ENCODE measurements at places on chromosomes 4 and X.

GRCh38 chr4:127400731-127401346 lies 231.9 kb upstream of the INTU start:
- H3K27me3 ChIP-seq, result no peaks in the 10 kb centered on the region
- no peak overlapping the region for H3K27ac ChIP-seq
- no peaks in the 10 kb centered on the region for H3K4me1 ChIP-seq
- peak; percentile 80 for DNase-seq
- no peak overlapping the region for H3K4me3 ChIP-seq

- H3K4me1 ChIP-seq, result no peaks in the 10 kb centered on the region
- H3K27ac ChIP-seq, result no peak overlapping the region
- no peak overlapping the region for H3K4me3 ChIP-seq
- no peaks in the 10 kb centered on the region for H3K27me3 ChIP-seq
- peaks cover 6% of the 10 kb centered on the region for H3K36me3 ChIP-seq
Measured at GRCh38 chr4:174611792-174612191, 89.5 kb upstream of the HPGD start.

GRCh38 chr4:143336781-143337599 lies at the start of gene GAB1:
TSS of gene GAB1 (plus strand) at chr4:143336876. CDS start at chr4:143337189, 313 bp downstream.
- H3K36me3 ChIP-seq, result no peaks in the 10 kb centered on the region
- peak; percentile 72 for DNase-seq
- H3K27ac ChIP-seq, result peak within 1 kb of the TSS; percentile 97
- peaks cover 15% of the 10 kb centered on the region for H3K4me1 ChIP-seq
- H3K4me3 ChIP-seq, result peak within 1 kb of the TSS; percentile 100

- no peaks in the 10 kb centered on the region for H3K36me3 ChIP-seq
- H3K4me3 ChIP-seq, result no peak overlapping the region
- no peak overlapping the region for H3K27ac ChIP-seq
- no peaks in the 10 kb centered on the region for H3K27me3 ChIP-seq
- no peak for DNase-seq
- no peaks in the 10 kb centered on the region for H3K4me1 ChIP-seq
Measured at GRCh38 chrX:97705936-97706335, 822.2 kb downstream of the RPA4 start.

GRCh38 chrX:154321594-154321993 lies 26.0 kb downstream of the TKTL1 start:
- H3K4me1 ChIP-seq, result peaks cover 4% of the 10 kb centered on the region
- no peak overlapping the region for H3K4me3 ChIP-seq
- H3K36me3 ChIP-seq, result no peaks in the 10 kb centered on the region
- peaks cover 3% of the 10 kb centered on the region for H3K27me3 ChIP-seq
- DNase-seq, result no peak

DNA sequence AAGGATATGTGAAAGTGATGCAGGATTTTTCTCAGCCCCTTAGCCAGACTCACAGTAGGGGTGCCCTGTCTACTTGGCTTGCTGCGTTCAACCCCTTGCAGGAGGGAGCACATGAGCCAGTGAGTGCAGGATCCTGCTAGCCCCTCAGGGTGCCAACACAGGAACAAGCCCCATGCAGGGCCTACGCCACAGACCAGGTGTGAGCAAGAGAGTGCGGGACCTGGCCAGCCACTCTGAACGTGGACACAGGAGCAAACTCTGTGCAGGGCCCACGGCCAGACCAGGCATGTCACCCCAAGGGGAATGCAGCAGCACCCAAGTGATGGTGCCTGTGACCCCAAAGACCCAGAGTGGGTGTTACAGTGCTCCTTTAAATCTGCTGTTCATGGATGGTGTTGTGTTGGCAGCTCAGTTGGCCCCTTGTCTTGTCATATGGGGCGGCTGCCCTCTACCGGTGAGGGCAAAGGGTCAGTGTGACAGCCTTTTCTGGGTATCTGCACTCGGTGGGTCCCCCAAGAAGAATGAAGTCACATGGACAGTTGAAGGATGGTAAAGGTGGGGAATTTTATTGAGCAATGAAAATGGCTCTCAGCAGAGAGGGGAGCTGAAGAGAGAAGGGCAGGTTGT lies 188.4 kb upstream of the MAOA start:
- no peak overlapping the region for H3K27ac ChIP-seq
- no peak overlapping the region for H3K4me3 ChIP-seq
- DNase-seq, result no peak
- H3K27me3 ChIP-seq, result peaks cover 1% of the 10 kb centered on the region
- no peaks in the 10 kb centered on the region for H3K36me3 ChIP-seq
- no peaks in the 10 kb centered on the region for H3K4me1 ChIP-seq

- H3K36me3 ChIP-seq, result no peaks in the 10 kb centered on the region
- no peak for DNase-seq
- no peaks in the 10 kb centered on the region for H3K27me3 ChIP-seq
- no peak overlapping the region for H3K27ac ChIP-seq
- H3K4me1 ChIP-seq, result peaks cover 6% of the 10 kb centered on the region
Measured at GRCh38 chr4:108118505-108118904, 50.2 kb downstream of the LEF1 start.

DNA sequence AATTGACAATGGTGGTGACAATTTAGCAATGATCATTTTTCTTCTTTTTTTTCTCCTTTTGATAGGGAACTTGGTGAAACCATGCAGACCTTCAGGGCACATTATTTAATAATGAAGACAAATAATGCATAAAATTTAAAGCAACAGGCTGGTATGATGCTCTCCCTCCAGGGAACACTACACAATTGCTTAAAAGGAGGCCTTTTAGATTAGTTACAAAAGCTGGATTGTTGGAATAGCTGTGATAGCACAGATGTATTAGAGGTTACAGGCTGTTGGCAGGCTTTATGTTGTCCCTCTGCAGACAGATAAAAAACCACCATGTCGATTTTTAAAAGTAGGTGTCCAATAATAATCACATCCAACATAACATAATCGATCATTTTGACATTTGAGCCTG lies 307.0 kb downstream of the ADGRL3 start:
- peaks cover 19% of the 10 kb centered on the region for H3K4me1 ChIP-seq
- no peak overlapping the region for H3K4me3 ChIP-seq
- peak overlapping the region; percentile 65 for H3K27ac ChIP-seq
- H3K36me3 ChIP-seq, result peaks cover 5% of the 10 kb centered on the region
- DNase-seq, result no peak
- no peaks in the 10 kb centered on the region for H3K27me3 ChIP-seq

- peak overlapping the region; percentile 74 for H3K4me3 ChIP-seq
- H3K27ac ChIP-seq, result no peak overlapping the region
Measured at GRCh38 chrX:153828723-153829548, 1.4 kb downstream of the PDZD4 start.

DNA sequence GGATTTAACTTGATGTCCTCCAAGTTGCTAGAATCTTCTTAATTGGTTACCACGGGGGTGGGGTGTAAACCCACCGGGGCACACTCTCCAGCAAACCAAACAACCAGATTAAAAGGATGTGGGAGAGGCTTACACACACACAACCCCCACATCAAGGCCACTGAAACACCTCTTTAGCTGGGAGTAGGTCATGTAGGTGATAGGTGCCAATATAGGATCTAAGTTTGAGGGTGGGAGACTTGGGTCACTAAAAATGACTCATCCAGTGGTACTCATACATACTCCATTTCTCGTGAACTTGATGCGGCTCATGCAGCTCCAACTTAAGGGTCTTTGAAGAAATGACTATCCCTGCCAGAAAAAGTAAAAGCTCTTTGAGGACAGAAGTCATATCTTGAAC lies 20.5 kb upstream of the CD40LG start:
- no peak overlapping the region for H3K27ac ChIP-seq
- peaks cover 2% of the 10 kb centered on the region for H3K4me1 ChIP-seq
- no peak for DNase-seq
- no peaks in the 10 kb centered on the region for H3K27me3 ChIP-seq
- H3K4me3 ChIP-seq, result no peak overlapping the region

- H3K4me3 ChIP-seq, result no peak overlapping the region
- H3K27me3 ChIP-seq, result no peaks in the 10 kb centered on the region
- no peak overlapping the region for H3K27ac ChIP-seq
- DNase-seq, result no peak
- H3K36me3 ChIP-seq, result no peaks in the 10 kb centered on the region
Measured at GRCh38 chrX:136221851-136222513, 29.2 kb downstream of the MAP7D3 start.

GRCh38 chrX:9789555-9789954 lies 3.3 kb downstream of the SHROOM2 start:
- H3K4me1 ChIP-seq, result no peaks in the 10 kb centered on the region
- peaks cover 1% of the 10 kb centered on the region for H3K27me3 ChIP-seq
- no peak for DNase-seq
- no peaks in the 10 kb centered on the region for H3K36me3 ChIP-seq

GRCh38 chrX:13536551-13536950 lies 32.9 kb upstream of the EGFL6 start:
- H3K36me3 ChIP-seq, result no peaks in the 10 kb centered on the region
- H3K27ac ChIP-seq, result no peak overlapping the region
- H3K4me3 ChIP-seq, result no peak overlapping the region
- no peak for DNase-seq
- no peaks in the 10 kb centered on the region for H3K27me3 ChIP-seq
- no peaks in the 10 kb centered on the region for H3K4me1 ChIP-seq
